ENCODE measurements at places on chromosomes 1 and 21.

GRCh38 chr1:177793900-177794299 is 176.0 kb downstream of the SEC16B start:
- DNase-seq = no peak

DNA sequence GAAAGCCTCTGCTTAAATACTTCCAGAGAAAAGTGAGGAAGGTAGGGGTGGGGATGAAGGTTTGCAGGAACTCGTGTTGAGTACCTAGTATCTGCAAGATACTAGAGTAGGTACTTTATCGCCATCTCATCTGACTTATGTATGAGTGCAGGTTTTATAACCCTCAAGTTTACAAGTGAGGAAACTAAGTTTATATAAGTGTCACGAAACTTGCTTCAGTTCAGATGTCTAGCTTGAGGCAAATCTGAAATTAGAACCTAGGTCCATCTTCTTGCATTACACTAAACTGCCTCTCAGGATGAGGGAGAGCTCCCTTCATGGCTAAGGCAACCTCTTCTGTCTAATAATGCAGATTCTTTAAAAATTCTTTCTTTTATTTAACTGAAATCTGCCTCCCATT is 43.5 kb downstream of the NFIA start:
- no peak for DNase-seq

DNA sequence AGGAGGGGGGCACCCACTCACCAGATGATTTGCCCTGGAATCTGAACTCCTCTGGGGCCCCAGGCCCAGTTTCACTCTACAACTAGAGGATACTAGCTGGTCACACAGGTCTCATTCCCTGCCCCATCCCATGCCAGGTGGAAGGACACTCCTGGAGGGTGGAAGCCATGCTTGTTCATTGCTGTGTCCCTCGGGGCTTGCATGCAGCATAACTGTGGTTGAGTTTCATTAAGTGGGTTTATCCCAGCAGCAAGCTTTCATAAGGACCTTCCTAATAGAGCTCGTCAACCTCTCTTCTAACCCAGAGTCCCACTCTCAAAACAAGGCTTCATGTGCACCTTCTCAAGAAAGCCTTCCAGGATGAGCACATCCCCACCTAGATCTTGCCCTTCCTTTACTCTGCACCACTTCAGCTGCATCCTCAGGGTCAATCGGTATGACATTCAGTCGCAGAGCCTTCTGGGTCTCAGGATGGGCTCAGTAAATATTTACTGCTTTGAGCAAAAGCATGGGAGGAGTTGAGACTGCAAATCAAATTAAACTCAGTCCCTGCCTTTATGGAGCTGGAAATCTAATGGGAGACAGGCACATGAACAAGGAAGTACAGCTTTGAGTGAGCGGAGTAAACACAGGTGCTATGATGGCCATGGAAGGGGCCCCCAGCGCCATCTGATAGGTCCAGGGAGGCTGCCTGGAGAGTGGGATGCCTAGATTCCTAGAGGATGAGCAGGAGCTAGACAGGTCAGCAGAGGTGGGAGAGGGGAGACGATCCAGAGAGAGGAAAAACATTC is 32.3 kb downstream of the LAMB3 start:
- no peak for DNase-seq

GRCh38 chr1:2591581-2592261 is 5.1 kb downstream of the PRXL2B start:
- DNase-seq = no peak

- no peak for DNase-seq
Observed at GRCh38 chr21:40985370-40985769, 138.4 kb upstream of the DSCAM start.

GRCh38 chr1:156781585-156782186 is 14.4 kb downstream of the PRCC start:
- no peak for DNase-seq
